ENCODE measurements at places on chromosomes 3 and 15.

DNA sequence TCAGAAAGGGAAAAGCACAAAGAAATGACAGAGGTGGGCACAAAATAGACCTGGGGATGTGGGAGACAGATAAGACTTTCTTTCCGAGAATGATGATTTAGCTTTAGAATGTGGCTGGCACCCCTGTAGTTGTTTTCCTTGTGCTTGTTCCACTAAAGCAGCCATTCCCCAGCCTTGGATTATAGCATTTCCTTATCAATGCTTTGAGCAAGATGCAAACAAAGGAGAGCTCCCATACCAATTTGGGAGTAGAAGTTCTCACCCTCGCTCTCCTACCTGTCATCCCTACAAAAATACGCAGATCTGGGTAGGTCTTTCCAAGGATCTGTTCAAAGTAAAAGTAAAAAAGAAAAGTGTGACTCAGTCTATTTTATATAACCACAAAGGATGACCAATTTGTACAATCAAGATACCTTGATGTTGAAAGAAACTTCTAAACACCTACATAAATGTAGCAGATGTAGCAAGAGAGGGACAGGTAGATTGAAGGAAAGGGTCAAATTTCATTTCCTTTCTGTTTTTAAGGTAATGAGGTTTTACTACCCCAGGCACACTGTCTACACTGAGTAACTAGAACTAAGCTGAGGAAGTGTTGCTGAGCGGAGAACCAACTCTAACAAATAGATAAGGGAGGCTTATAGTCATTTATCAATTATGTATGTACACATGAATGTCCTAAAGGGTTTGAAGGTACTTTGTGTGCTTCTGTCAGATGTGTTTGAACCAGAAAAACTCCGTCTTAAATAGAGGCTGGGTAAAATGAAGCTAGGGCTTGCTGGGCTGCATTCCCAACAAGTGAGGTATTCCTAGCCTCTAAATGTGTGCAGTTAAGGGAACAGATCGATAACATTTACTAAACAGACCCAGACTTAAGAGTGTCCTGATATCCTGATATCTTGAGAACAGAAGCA is 91.1 kb upstream of the LRRN1 start:
- no peak for DNase-seq

GRCh38 chr3:77053795-77054194 is 13.9 kb downstream of the ROBO2 start:
- no peak for DNase-seq

DNA sequence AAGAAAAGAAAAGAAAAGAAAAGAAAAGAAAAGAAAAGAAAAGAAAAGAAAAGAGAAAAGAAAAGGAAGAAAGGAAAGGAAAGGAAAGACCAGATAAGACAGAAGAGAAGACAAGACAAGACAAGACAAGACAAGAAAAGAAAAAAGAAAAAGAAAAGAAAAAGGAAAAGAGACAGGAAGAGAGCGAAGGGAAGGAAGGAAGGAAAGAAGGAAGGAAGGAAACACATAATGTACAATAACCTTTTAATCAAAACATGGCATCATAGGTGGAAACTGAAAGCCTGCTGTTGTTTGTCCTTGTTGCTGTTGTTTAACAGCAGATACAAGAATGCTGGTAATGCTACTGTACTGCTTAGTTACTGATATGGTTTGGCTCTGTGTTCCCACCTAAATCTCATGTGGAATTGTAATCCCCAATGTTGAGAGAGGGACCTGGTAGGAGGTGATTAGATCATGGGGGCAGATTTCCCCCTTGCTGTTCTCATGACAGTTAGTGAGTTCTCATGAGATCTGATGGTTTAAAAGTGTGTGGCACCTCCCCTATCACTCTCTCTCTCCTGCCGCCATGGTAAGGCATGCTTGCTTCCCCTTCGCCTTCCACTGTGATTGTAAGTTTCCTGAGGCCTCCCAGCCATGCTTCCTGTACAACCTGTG is 67.3 kb downstream of the MCF2L2 start:
- DNase-seq: no peak

- DNase-seq: no peak
Observed at GRCh38 chr15:61393949-61394348, 164.8 kb upstream of the RORA start.

DNA sequence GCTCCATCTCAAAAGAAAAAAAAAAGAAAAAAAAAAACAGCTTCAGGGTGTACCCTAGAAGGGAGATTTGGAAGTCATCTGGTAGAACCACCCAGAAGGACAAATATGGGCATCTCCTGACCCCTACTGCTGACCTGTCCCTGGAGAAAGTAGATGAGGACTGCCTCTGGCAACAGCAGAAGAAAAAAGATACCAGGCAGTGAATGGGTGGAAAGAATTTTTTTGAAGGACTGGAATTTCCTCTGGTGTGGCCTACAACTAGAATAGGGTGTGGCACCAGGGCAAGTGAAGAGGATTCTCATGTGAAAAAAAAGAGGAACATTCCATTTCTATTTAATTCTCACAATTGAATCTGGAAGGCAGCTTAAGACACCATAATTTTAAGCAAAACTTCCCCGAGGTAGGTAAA is 3.1 kb downstream of the ANXA2 start:
- no peak for DNase-seq

DNA sequence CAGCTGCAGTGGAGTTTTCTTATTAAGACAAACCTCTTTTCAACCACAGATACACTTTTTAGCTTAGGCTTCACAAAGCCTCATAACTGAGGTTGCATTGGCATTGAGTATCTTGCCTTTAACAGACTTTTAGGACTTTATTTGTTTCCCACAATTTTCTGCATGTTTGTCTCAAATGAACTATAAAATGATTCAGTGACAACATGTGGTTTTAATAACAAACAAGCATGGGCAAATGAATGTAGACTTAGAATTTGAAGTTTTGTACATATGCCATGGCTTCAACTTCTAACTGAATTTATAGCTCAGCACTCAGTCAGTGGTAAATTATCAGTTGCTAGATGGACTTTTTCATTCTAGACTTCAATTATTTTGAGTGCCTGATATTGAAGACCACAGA is 101.6 kb downstream of the SLC25A26 start:
- DNase-seq: no peak

GRCh38 chr3:187064210-187065115 is 74.8 kb downstream of the RPL39L start:
- no peak for DNase-seq

GRCh38 chr3:8441969-8442559 is 59.6 kb upstream of the LMCD1 start:
- peak; percentile 78 for DNase-seq

DNA sequence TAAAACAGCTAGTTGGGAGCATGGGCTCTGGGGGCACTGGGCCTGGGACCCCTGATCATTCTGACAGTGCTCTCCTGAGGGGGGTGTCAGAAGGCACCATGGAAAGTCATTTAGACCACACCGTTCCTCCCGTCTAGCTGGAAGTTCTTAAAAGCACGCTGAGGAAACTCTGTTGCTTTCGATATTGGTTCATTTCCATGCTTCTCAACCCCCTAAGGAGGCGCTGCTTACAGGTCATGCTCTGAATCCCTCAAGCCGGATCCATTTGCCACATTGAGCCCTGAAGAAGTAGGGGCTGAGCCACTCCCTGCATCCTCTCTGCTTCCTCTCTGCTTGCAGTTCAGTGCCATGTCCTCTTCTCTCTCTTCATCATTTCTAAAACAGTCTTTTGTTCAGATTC is 187.2 kb downstream of the CACNA2D3 start:
- DNase-seq: no peak

GRCh38 chr3:10647376-10647775 is 142.0 kb upstream of the ATP2B2 start:
- no peak for DNase-seq

DNA sequence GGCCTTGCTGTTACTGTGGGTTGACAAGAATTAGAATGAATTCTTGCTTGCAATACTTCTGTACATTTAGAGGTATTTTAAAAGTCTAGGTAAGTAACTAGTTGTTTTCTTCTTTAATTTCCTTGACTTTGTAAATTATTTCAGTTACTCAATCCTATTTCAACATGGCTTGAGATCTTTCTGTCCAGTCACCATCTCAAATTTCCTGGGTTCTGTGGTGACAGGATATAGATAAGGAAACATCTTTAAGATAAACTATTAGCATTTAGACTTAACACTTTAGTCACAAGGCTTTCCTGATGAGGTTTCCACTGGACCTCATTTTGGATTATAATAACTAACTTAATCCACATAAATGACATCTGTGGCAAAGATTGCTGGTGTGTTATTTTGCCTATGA is 195.9 kb upstream of the DPH6 start:
- no peak for DNase-seq

DNA sequence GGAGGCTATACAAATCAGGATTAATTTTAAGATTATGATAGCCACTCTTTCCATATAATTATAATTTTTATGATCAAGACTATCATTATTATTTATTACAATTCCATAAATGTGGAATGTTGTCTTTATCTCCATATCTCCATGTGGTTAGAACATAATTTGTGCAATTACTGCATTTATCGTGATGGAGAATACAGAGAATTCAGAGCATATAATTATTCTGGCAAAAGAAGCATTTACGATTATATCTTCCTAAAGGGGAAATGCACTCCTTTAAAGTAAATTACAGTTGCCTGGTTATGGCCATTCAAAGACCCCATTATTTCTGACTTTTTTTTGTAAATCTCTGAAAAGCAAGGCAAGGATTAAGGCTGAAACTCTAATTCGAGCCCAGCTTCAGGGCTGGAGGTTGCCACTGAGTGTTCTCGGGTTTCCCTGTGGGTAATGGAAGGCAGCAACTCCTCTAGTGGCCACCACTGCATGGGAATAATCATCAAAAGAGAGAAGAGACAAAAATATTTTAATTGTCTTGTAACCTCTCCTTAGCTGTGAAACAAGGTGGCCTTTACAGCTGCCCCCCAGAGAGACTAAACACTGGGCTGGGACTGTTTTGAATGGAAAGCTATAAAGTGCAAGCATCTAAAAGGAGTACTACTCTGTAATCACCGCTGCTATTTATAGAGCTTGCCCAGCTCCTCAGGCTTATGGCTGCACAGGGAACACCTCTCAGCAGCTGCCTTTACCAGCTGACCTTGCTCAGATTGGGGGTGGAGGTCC is 59.8 kb upstream of the PRTG start:
- no peak for DNase-seq

GRCh38 chr3:193996641-193997089 is 139.3 kb upstream of the HES1 start:
- DNase-seq: no peak

DNA sequence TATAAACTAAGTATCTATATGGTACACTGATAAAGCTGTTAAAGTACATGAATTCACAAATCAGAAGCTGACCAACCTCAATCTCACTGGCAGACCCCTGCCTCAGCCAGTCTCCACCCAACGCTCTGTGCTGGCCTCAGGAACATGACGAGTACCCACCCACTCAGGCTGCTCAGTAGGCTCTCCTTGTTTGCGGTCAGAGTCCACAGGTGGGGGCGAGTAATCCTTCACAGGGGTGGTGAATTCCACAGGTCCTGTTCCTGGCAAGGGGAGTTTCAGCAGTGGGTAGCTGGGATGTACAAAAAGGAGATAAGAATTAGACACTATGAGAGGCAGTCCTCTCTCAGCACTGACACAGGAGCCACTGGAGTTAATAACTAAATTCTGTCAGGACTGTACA is 40.9 kb downstream of the SCAP start:
- no peak for DNase-seq

- no peak for DNase-seq
Observed at GRCh38 chr3:147090461-147090860, 315.9 kb downstream of the ZIC4 start.

DNA sequence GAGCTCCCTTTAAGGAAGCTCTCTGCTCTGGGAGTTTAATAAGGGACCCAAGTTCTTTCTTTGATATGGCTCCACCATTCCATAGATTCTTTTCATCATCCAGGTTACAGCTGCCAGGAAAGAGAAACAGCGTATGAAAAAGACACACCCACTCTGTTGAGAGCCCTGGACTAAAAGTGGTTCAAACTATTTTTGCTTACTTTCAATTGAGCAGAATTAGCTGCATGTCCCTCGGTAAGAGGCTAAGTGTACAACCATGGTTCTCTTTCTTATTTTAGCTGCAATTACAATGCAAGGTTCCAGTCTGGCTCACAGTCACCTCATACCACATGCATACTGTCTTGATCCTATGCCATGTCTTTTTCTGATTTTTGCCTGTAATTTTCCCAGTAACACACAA is 1288.3 kb downstream of the NSUN3 start:
- no peak for DNase-seq

DNA sequence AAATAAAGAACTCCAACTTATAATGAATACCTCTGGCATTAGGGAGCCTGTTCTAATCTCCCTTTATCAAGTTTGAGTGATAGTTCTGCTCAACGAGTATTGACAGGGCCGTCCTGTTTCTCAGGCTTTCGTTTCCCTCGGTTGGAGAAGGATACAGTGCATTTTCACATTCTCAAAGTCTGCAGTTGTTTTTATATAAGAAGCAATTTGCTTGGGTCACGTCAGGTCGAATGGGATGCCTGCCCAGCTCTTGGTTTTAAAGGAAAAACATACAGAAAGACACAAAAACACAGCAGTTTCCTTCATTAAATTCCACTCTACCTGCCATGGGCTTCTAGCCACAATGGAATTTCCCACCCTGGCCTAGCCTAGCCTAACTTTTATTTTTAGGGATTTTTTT is 366.3 kb downstream of the TIGIT start:
- DNase-seq: no peak

GRCh38 chr3:31242026-31242960 is 290.4 kb upstream of the STT3B start:
- DNase-seq: no peak
